ENCODE measurements at places on chromosomes 12 and 14.

DNA sequence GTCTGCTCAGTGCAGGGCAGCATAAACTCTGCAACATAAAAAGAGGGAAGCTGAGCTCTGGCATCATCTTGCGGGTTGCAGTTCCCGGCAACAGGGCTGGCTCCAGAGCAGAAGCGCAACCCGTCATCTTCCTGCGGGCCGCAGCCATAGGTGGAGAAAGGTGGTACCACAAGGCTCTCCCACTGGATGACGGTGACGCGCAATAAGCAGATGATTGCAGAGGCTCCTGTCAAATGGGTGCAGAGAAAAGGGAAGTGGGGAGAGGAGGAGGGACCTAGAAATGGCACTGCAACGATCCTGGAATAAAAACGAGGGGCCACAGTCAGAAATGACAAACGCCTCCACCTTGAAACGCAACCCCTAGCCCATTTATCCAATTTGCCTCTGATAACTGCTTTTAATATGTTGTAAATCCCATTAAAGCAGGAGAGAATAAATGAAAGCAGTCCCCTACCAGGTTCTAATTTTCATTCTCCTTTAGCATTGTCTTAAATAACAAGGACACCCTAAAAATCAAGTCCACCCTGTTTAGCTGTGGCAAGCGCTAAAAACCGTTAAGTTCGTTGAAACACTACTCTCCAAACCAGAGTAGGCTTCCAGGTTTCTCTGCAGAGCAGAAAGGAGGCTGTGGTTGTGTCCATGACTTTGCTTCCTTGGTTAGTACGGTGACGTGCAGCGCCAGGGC is 30.9 kb upstream of the TUBA1C start:
- DNase-seq = no peak

DNA sequence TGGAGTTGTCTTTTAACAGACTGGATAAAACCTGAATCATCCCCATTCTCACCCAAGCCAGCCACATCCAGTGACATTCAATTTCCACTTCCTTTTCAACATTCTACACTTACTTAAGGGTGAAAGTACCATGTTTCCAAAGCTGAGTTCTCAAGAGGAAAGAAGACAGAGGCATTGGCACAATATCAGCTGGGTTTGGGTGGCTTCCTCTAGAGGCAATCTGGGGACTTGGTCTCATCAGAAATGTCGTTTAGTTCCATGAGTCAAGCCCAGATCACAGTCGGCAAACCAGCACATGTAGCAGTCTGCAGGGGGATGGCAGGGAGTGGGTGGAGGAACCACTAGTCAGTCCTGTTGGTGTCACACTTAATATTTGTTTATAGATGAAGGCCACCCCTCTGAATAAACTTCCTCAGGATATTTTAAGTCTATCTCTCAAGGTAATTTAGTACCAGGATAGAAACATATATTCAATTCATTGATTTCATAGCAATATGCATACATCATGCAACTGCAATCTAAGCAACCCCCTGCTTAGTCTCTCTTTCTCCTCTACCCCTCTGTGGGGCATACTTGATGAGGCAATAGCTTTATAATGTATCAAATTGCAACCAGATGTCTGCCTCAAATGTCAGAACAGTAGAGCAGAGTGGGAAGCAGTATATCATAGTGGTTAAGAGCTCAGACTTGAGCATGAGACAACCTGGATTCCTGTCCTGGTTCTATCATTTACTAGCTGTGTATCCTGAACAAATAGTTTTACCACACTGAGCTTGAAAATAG is 3.0 kb downstream of the SRRM4 start:
- DNase-seq = no peak

GRCh38 chr12:64558754-64559153 is 51.5 kb upstream of the RASSF3 start:
- no peak for DNase-seq

DNA sequence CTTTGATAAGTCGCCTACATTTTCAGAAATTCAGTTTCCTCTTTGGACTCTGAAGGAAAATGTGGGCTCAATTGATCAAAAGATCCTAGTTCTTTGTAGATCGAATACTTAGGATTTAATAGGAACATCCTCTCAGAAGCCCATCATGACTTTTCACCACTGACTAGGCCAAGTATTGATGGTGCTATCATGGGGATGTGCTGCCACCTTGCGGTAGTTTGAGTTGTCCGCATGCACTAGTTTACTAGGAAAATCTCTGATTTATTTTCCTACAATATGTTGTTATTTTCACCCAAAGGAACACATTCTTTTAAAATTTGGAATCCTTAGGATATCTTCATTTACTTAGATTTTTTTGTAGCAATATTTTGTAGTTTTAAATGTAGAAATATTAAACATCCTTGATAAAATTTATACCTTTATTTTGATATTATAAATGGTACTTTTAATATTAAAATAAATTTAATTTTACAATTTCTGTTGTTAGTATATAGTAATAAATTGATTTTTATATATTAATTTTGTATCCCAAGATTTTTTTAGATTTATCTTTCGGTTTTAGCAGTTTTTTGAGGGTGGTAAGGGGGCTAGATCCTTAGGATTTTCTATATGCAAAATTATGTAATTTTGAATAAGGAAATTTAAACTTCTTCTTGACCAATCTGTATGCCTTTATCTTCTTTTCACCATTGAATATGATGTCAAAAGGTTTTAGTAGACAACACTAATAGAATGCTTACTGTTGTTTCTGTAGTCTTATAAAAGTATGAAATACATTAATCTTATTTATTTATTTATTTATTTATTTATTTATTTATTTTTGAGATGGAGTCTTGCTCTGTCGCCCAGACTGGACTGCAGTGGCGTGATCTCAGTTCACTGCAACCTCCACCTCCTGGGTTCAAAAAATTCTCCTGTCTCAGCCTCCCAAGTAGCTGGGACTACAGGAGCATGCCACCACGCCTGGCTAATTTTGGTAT is 52.9 kb upstream of the OR9K2 start:
- peak; percentile 54 for DNase-seq

- DNase-seq = no peak
These were observed 109.4 kb upstream of the HIF1A start for GRCh38 chr14:61585598-61586543.

DNA sequence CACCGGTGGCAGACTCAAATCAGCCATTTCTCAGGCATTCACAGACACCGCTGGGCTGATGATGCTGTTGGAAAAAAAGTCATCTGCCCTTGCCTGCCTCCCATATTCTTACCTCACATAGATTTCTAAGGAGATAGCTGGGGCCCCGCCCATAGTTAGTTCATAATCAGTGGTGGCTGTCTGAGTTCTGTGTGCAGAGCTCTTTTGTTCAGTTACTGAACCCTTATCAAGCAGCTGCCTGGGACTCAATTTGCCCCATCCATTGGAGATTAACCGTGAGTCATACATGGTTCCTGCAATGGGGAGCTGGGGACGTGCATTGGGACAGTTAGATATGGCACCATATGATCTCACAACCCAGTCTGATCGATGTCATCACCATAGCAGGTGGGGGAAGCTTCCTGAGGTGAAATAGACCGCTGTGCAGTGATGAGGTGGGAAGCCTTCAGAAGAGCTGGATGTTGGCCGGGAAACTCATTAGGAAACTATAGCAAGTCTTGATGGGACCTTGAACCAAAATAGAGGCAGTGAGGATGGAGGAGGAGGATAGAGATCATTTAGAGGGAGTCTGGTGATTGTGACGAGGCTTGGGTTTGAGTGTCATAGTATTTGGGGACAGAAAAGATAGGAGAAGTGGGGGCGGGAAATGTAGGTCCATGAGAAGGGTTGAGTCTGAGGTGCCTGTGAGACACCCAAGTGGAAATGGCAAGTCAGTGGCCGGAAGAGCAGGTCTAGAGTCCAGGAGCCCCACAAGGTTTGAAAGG is 147.8 kb downstream of the GCH1 start:
- DNase-seq = no peak

- DNase-seq = no peak
These were observed 29.4 kb upstream of the FBRSL1 start for GRCh38 chr12:132460571-132460970.

DNA sequence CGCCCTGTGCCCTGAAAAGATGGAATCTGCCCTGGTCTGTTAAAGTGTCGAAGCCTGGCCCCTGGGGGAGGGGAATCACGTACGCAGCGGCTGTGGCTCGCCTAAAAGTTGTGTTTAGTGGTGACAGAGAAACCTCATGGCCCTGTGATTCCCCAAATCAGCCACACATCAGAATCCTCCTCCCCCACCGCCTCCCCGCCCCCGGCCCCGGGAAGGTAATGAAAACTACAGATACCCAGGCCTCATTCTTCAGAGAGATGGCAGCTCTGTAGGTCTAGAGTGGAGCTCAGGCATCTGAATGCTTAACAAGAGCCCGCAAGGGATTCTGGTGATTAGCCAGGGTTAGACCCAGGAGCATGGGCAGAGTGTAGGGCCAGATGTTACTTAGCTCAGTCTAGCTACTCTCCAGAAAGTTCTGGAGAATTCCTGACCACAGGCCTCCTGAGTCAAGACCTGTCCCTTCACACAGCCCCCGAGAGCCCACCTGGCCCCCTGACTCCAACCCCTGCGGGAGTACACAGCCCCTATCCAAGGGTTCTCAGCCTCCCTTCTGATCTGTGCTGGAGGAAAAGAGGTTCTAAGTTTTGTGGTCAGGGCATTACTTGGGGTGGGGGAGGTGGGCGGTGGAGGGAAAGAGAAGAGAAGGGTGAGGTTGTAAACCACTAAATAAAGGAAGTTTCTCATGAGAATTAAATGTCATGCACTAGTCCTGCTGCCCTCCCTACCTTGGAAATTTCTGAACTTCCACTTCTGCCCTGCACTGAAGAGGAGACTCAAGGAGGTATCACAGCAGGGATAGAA is 114.8 kb downstream of the PLXNC1 start:
- DNase-seq = no peak

DNA sequence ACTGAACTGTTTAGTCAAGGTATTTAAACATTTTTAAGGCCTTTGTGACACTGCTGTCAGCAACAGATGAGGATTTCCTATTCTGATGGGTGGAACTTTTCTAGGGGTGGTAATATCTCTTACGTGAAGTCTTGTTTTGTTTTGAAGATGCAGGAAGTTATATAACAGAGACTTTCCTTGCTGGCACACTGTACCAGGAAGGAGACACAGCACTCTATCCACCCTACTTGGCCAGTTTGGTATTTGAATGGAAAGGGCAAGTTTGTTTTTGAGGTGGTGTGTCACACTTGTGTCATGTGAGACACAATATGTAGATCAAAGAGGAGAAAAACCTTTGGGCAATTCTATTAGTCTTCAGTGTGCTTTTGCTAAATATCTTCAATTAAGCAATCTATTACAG is 51.6 kb upstream of the SRP54 start:
- DNase-seq = no peak

DNA sequence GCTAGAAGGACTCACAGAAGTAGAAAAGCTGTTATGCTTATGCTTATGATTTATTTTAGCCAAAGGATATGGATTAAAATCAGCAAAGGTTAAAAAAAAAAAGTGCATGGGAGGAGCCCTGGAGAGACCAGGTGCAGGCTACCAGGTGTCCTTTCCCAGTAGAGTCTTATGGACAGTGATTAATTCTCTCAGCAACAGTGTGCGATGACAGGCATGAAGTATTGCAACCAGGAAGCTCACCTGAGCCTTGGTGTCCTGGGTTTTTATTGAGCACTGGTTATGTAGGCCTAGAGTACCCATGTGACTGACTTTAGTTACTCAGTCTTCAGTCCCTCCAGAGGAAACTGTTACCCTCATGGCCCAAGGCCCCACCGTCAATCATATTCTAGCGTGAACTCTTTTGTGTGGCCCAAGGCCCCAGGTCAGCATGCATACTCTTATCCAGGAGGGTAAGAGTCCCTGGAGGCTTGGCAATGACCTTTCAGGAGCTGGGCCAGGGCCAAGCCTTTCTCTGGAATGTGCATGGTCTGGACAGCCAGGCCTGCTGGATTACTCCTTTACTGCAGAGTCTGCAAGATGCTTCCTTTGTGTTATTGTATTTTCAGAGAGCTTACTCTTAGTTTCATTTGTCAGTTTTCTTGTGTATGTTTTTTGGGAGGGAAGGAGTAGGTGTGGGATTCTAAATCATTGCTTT is 69.6 kb upstream of the RD3L start:
- DNase-seq = no peak

DNA sequence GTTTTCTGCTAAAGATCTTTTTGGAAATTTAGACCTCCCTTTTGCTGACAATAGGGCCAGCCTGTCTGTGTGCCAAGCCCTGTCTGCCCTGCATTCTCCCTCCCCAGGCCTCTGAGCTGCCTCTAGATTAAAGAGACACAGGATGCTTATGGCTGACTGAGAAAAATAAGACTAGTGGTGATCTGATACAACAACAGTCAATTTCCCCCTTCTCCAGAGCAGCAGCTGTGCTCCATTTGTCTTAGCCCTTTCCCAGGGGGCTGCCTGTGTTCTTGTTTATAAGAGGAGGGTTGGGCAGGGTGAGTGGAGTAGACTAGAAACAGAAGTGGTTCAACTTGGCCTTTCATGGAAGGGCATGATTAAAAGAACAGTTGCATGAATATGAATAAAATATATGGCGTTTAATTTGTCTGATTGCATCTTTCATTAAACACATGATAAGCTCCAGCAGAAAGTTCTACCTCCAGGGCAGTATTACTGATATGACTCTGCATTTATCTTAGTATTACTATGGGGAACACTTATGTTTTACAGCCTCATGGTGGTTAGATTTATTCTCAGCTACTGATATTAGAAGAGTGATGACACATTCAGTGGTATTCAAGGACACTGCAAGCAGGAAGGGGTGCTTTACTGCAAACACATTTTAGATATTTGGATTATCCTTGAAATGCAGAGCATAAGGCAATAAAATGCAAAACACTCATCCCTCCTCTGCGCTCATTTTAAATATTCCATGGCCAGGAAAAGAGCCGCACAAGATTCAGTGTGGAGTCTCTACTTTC is 150.2 kb upstream of the CLEC14A start:
- no peak for DNase-seq

- DNase-seq = no peak
These were observed 41.9 kb downstream of the EID3 start for GRCh38 chr12:104345234-104346066.

- DNase-seq = no peak
These were observed 440.2 kb downstream of the ATP23 start for GRCh38 chr12:58381546-58381945.

GRCh38 chr12:42145197-42145549 is 499 bp upstream of the GXYLT1 start:
- no peak for DNase-seq

GRCh38 chr12:68468036-68468435 is 135.9 kb upstream of the MDM1 start:
- DNase-seq = no peak

DNA sequence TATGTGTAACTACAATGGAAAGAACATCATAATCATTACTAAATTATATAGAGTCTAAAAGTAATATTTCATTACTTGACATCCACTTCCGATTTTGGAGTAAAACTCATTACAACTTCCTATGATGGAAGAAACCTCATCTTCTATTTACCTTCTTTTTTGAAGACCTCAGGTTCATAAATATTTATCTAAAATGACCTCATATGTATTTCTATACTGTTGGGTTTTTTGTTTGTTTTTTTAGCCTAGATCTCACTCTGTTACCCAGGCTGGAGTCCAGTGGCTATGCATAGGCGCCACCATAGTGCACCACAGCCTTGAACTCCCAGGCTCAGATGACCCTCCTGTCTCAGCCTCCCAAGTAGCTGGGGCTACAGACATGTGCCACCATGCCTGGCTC is 39.9 kb upstream of the BMAL2 start:
- no peak for DNase-seq

GRCh38 chr12:57479043-57479375 is 657 bp downstream of the ARHGAP9 start:
- DNase-seq = no peak

- no peak for DNase-seq
These were observed 235.2 kb upstream of the ARID2 start for GRCh38 chr12:45494279-45494678.

GRCh38 chr14:63006531-63006930 is 38.7 kb downstream of the KCNH5 start:
- no peak for DNase-seq

- DNase-seq = no peak
These were observed 27.7 kb downstream of the DIO3 start for GRCh38 chr14:101588990-101589389.

All from smooth muscle cell of the brain vasculature (primary cell).